ENCODE measurements at places on chromosomes 7 and 10. TPM values are rescaled to one million over a fixed set of nuclear protein-coding genes. Genes with fewer than 3 reads are reported as not detected.

DNA sequence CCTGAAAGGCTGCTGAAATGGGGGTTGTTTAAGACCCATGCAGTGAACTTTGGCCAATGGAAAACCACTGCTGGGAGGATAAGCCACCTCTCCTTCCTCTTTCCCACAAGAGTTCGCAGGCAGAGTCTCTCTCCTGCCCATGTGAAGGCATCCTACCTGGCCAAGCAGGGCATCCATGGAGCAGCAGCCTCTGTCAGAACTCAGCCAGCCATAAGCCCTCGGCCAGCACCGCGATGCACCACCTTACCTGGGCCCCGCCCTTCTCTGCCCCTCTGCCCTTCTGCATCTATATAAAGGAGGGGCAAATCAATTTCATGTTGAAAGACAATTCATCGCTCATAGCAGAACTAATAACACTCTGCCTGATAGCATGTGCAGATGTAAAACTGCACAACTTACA, 6.1 kb upstream of the STK32C start:
- DNase-seq, result peak; percentile 10

The AFAP1L2 gene
- total RNA-seq, result 20.0 TPM

GRCh38 chr10:124065382-124066125, 27.8 kb downstream of the CHST15 start:
- no peak for DNase-seq

DNA sequence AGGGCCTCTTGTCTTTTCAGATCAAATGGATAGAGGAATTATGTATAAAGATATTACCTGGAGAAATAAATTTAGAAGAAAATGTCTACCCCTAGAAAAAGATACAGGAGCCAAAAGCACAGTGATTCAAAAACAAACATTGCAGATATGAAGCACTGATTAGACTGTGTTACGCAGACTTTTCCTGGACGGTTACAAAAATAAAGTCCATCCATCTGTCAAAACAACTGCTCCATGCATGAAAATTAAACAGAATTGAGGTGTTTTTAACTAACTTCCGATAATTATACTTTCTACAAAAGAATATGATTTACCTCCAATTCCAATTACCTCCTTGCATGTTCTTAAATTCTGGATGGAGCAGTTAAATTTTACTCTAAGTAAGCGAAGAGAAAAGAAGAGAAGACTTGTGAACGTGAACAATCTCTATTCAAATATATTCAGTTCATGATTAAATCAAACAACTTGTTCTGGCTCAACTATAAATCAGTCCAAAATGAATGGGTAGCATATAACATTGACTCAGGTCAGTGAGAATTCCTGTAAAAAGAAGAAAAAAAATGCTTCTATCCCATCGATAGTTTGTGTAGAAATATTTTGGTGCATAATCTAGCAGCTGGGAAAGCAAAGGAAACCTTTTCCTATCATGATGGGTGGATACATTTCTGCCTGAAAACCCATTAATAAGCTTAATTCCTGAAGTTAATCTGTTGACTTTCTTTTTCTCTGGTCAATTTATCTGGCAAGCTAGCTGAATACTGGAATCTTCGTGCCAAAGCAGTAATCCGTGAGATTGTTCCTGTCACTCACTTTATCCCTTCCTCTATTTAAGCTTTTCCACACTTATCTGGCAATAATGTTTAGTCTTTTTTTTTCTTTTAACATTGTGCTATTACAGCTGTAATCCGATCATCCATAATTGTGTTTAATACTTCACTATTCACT, 80.4 kb downstream of the SEMA3A start:
- no peak for DNase-seq

DNA sequence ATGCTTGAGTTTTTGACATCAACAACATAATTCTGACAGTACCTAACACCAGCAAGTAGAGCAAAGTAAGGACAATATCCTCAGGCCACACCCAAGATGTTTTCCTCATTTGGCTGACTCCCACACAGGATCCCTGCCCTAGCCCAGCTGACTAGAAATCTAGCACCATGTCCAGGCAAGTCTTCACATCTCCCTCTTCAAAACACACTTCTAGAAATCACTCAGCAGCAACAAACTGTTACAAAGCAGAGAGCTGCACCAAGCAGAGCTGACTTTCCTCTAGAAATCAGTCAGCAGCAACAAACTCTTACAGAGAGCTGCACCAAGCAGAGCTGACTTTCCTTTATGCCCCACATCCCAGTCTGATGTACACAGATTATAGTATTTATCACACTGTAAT, 7.7 kb downstream of the TMEM168 start:
- DNase-seq, result no peak

- DNase-seq, result no peak
Observed at GRCh38 chr10:53166325-53166724, 393.7 kb upstream of the MBL2 start.

The CYP2C8 gene
- 1.3 TPM for total RNA-seq

The NODAL gene
- total RNA-seq, result not detected

DNA sequence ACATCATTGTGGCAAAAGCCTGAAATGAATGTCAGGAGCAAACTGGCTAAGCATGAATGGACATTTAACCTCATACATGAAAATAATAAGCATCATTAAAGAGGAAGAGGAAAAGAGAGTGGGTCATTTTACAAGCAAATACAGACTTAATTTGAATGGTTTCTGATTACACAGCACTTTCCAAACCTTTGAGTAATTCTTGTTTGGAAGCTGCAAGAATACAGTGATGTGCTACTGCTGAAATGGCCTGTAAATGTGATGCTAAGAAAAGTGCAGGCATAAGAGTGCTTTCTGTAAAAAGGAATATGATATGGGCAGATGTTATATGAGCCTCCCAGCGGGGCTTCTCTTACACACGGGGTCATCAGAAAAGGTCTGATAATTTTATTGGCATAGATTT, 30.2 kb downstream of the TAS2R16 start:
- no peak for DNase-seq

DNA sequence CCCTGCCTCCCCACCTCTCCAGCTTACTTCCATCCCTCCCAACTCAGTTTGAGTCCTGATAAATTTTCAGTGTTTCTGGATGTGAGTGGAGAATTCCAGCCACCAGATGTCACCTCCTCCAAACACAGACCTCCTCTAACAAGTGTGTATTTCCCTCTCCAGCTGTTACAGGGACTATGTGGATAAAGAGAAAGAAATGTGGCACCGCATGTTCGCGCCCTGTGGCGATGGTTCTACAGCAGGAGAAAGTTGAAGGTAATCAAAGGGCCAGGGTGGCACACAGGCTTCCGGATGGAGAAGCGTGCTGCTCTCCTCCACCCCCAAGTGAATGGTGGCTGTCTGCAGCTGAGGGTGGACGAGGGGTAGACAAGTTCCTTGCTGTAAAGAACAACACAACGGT, 14.7 kb downstream of the FKBP6 start:
- no peak for DNase-seq

GRCh38 chr10:98404571-98405359, 10.2 kb downstream of the PYROXD2 start:
- no peak for DNase-seq

The OR2A1 gene
- total RNA-seq, result 0.33 TPM

- no peak for DNase-seq
Observed at GRCh38 chr10:69504576-69505250, 53.4 kb downstream of the TSPAN15 start.

The CRYGN gene
- 1.3 TPM for total RNA-seq

- no peak for DNase-seq
Observed at GRCh38 chr7:134435161-134435920, 23.6 kb downstream of the AKR1B1 start.

The SPDYE2 gene
- total RNA-seq, result not detected

- peak; percentile 69 for DNase-seq
Observed at GRCh38 chr10:24463611-24464426, 254.9 kb downstream of the KIAA1217 start.

The SP8 gene
- not detected for total RNA-seq

The VCL gene
- total RNA-seq, result 77.6 TPM

DNA sequence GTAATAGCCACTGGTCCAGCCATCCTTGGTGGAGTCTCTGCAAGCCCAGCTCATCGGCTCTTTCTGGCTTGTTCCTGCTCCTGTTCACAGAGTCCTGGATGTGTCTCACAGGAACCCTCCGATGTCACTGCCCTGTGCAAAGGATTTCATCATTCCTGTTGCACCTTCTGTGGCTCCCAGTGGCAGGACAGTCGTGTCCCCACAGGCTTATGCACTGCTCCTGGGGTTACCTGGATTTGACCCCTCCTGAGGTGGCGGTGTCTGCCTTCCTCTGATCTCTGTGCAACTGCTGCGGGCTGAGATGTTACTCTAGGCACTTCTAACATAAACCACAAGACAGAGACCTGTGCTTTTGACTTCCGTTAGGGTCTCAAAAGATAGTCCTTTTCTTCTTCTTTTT, 30.6 kb downstream of the APBB1IP start:
- DNase-seq, result no peak

GRCh38 chr10:77386838-77387237, 250.8 kb downstream of the KCNMA1 start:
- DNase-seq, result no peak

The CCDC172 gene
- not detected for total RNA-seq

GRCh38 chr10:36393801-36394200, 731.6 kb upstream of the ANKRD30A start:
- DNase-seq, result no peak

The LEP gene
- total RNA-seq, result 498 TPM

DNA sequence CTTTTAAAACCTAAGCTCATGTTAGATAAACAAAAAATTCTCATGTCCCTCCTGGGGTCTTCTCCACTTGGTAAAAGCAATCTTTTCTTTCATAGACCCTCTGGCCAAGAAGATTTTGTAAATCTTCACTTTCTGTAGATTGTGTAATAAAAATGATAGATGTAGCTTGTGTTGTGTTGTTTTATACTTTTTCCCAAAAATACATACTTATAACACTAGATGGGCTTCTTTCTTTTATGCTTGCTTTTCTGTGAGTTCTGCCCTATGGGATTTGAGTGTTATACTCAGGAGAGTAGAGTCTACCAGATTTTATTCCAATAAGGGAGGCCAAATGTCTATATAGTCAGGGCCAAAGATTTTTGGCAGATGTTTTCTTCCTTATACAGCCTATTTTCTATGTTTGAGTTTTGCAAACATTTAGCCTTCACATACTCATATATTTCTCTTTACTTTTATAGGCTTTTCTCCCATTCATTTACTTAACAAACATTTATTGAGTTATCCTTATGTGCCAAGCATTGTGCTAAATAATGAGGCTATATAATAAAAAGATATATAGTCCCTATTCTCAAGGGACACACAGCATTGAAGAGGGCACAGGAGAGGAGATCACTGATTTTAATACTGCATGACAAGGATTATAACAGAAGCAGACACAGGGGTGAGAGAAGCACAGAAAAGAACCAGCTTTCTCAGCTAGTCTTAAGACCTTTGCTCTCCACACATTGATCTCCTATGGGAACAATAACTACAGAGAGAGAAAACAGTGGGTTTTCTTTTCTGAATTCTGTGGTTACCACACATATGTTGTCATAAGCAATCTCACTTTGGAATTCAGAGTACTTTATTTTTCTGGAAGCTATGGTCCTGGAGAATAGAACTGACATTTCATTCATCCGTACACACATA, 58.0 kb upstream of the PNLIP start:
- DNase-seq, result no peak

The ELN gene
- 134 TPM for total RNA-seq

The SGCE gene
- total RNA-seq, result 92.2 TPM

GRCh38 chr7:126750207-126750911, 502.4 kb downstream of the GRM8 start:
- no peak for DNase-seq

- no peak for DNase-seq
Observed at GRCh38 chr7:28595801-28596200, 183.5 kb downstream of the CREB5 start.

Measured in breast epithelium (tissue), 4 donors.